Small intestine (tissue), 16 donors: ENCODE measurements at places on chromosomes 7 and 10.
A peak's percentile ranks its signal among the peaks of the same experiment; 100 is the strongest.

- peak; percentile 63 for DNase-seq
These were observed 82.6 kb upstream of the PRKG1 start for GRCh38 chr10:50991456-50992355.

DNA sequence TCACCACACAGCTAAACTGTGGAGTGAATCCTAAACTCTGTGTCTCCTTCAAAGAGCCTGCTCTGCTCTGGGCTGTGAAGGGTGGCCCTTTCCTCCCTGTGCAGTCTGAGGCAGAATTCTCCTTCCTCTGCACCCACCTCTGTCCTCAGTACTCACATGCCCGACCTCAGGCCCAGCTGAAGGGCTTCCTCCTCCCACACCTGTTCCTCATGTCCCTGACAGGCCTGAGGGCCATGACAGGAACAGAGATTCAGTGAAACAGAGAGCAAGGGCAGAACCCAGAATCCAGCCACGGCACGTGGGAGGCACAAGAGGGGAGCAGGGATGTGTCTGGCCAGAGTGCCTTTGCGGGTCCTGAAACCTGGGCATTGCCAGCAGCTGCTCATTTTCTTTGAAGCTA is 13.9 kb downstream of the CREB3L2 start:
- no peak for DNase-seq

GRCh38 chr7:116560021-116560970 is 35.5 kb downstream of the CAV1 start:
- no peak for DNase-seq

GRCh38 chr7:21064698-21065648 is 278.3 kb upstream of the SP8 start:
- no peak for DNase-seq

GRCh38 chr7:9242636-9243035 is 809.2 kb downstream of the NXPH1 start:
- DNase-seq: no peak
